CD4-positive, alpha-beta T cell treated with Interleukin-12 subunit alpha and Interleukin-12 subunit beta, for 1 hour (primary cell): ENCODE measurements at places on chromosomes 3 and 15.

DNA sequence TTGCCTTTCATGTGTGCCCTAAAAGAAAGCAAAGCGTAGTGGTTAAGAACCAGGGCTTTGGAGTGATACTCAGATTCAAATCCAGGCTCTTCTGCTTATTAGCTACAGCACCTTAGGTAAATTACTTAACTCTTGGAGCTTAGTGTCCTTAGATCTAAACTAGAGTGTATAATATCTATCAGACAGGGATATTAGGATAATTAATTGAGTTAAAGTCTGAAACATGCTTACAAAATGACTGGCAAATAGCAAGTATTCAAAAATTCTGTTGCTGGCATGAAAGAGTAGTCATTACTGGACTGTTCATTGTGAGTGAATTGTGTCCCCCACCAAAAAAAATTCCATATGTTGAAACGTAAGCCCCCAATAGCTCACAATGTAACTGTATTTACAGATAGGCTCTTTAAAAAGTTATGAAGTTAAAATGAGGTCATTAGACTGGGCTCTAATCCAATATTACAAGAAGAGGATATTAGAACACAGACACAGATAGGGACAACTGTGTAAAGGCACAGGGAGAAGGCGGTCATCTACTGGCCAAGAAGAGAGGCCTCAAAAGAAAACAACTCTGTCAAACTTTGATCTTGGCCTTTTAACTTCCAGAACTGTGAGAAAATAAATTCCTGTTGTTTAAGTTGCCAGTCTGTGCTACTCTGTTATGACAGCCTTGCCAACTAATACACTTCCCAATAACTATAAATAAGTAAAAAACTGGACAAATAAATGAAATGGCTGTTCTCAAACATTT lies 60.4 kb upstream of the LRRC3B start:
- no peak for DNase-seq

- DNase-seq, result no peak
Measured at GRCh38 chr3:34015204-34016142, 217.0 kb downstream of the PDCD6IP start.

GRCh38 chr3:111762537-111762936 lies 96.5 kb upstream of the PHLDB2 start:
- DNase-seq, result no peak

GRCh38 chr3:16374047-16374934 lies 109.3 kb downstream of the OXNAD1 start:
- peak; percentile 15 for DNase-seq

DNA sequence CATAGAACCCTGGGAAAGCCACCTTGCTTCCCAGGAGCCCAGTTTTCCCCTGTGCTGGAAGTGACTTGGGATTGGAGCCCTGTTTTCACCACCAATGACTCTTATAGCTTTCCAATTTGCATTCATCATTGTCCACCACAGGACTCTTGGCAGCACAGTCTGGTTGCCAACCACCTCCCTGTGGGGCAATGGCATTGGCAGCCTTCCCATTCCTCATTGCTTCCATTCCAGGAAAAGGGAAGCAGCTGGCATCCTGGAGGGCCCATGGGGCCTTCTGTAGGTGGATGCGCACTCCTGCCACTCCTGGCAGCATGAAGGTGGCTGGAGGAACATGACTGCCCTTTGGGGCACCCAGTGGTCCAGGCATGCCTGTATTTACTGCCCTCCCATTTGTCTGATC lies 57.7 kb downstream of the FEM1B start:
- no peak for DNase-seq

DNA sequence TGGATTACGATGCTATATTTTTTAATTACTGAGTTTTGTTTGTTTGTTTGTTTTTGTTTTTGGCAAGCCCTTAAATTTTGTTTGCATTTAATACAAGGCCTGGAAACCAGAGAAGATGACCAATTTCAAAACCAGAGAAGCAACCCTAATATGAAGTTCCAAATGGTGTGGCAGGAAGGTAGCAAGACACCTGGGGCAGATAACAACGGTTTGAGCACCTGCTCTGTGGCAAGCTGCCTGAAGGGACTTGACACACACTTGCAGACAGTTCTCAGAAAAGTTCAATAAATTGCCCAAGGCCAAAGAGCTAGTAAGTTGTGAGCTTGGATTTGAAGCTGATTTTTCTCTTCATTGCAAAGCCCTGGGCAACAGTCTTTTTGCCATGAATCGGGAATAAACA lies 151.2 kb upstream of the UBE2E1 start:
- no peak for DNase-seq
